ENCODE measurements at places on chromosomes 3 and 15.

GRCh38 chr15:62875626-62876021, 166.9 kb upstream of the TPM1 start:
- no peak for DNase-seq

- DNase-seq = no peak
Measured at GRCh38 chr3:126442856-126443242, 32.8 kb downstream of the ZXDC start.

- no peak for DNase-seq
Measured at GRCh38 chr15:64224511-64224910, 61.7 kb upstream of the PPIB start.

- no peak for DNase-seq
Measured at GRCh38 chr15:42065468-42065867, 28.9 kb downstream of the PLA2G4D start.

- no peak for DNase-seq
Measured at GRCh38 chr3:191220908-191221307, 21.9 kb downstream of the OSTN start.

GRCh38 chr3:122563717-122564025, 429 bp downstream of the PARP9 start:
- peak; percentile 16 for DNase-seq

GRCh38 chr3:40976241-40976640, 223.1 kb upstream of the CTNNB1 start:
- no peak for DNase-seq

DNA sequence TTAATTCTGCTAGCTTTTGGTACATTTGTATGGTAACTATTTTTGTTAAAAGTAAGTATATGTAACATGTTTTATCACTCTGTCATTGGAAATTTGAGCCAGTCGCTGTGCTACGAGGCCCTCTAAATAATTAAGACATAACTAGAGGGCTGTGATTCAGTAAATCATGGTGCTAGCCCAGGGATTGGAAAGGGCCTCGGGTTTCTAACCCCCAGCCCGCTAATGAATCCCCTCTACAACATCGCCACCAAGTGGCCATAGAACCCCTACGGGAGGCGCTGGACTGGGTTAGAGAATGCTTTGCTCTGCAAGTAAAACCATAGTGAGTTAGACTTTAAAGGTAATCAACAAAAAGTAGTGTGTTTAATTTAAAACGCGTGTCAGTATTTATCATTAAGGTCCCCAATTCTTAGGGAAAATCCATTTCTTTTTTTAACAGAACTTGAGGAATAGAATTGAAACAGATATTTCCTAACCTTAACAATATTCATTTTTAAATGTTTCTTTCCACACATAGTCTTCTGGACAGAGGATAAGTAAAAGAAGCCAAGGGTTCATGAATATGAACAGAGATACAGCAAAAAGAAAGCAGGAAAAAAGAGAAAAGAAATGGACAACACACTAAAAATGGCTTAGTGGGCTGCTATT, 744.7 kb downstream of the EPHA3 start:
- no peak for DNase-seq

DNA sequence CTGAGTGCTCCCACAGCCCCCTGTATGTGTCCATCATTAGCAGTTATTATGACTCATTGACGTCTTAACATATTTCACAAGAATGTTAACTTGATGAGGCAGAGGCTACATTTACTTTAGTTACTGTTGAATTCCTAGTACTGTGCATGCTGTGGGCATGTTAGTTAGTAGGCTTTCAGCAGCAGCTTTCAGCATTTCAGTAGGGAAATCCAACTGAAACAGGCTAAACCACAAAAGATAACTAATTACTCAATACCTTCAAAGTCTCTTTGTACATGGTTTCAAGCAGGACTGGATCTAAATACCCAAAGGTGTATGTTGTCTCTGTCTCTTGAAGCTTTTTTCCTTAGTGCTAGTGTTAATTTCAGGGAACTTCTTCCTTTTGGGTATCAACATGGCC, 229.9 kb upstream of the SUCLG2 start:
- no peak for DNase-seq

GRCh38 chr3:110495201-110495927, 576.3 kb upstream of the NECTIN3 start:
- no peak for DNase-seq

DNA sequence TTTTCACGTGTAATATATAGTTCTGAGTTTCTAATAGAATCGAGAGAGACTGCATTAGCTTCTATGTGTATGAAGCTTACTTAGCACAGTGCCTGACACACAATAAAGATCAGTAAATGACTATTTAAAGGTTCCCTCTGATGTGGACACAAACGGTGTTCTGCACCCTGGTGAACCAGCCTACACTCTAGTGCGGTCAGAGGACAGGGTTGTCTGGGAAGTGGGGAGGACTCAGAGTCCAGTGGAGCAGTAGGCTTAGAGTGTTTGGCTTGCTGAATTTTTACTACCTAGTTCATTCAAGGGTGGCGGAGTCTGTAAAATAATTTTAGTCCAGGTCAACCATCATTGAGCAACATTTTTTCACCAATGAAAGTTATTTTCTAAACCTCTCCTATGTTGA, 77.8 kb downstream of the DIPK2A start:
- DNase-seq = no peak

- DNase-seq = peak; percentile 83
Measured at GRCh38 chr3:113695786-113696645, at the start of gene USF3. TSS of gene USF3 (minus strand) at chr3:113696642. CDS start at chr3:113674878, 21,764 bp downstream.

DNA sequence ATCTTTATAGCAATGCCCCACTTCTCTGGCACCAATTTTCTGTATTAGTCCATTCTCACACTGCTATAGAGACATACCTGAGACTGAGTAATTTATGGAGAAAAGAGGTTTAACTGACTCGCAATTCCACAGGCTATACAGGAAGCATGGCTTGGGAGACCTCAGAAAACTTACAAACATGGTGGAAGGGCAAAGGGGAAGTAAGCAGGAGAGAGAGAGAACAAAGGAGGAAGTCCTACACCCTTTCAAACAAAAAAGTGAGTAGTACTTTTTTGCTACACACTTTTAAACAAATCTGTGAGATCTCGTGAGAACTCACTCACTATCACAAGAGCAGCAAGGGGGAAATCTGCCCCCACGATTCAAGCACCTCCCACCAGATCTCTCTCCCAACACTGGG, 67.8 kb upstream of the ZBED2 start:
- no peak for DNase-seq

DNA sequence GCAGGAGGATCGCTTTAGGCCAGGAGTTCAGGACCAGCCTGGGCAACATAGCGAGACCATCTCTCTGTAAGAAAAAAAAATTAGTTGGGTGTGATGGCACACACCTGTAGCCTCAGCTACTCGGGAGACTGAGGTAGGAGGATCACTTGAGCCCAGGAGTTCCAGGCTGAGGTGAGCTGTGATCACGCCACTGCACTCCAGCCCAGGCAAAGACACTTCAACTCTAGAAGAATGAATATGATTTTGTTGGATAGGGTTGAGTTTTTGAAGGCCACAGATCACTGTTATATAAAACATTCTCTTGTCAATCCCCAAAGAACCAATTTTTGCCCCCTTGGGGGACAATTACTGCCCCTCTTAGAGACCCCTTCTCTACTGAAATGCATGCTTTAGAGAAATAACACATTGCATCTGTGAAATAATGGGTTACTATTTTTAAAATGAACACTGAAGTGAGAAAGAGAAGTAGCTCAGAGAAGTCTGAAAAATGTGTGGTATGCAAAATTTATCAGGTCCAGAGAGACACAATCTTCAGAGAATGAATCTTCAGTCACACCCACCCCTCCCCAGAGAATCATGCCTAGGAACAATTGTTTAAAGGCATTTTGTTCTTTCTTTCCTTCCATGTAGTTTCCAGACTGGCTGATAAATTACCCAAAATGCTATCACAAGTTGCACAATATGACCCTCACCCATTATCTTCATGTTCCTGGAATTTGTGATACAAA, 42.7 kb downstream of the METTL6 start:
- no peak for DNase-seq

DNA sequence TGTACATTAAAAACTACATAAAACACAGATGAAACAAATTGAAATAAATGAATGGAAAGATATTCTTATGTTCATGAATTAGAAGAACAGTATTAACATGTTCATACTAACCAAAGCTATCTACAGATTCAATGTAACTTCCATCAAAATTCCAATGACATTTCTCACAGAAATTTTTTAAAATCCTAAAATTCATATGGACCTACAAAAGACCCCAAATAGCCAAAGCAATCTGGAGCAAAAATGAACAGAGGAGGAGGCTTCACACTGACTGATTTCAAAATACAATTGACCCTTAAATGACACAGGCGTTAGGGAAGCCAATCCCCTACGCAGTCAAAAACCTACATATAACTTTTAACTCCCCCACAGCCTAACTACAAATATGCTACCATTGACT, 39.4 kb downstream of the KPNA1 start:
- no peak for DNase-seq

- no peak for DNase-seq
Measured at GRCh38 chr3:136925425-136926190, 32.2 kb upstream of the IL20RB start.

- DNase-seq = no peak
Measured at GRCh38 chr15:66394472-66394871, 7.8 kb downstream of the MAP2K1 start.

DNA sequence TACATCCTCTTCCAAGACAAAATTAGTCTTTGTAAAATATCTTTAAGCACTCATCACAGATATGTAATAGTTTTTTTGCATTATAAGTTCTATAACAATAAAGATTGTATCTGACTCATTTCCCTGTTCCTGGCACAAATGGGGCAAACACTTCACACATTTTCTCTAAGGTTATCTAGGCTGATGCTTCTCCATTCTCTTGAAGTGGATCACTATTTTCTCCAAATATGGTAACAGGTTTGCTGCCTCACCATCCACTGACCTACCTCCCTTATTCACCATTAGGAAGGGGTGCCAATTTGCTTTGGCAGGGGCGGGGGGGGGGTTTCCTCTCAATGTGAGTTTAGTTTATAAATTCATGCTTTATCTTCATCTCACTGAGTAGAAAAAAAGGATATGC, 767.7 kb upstream of the LMCD1 start:
- DNase-seq = no peak

DNA sequence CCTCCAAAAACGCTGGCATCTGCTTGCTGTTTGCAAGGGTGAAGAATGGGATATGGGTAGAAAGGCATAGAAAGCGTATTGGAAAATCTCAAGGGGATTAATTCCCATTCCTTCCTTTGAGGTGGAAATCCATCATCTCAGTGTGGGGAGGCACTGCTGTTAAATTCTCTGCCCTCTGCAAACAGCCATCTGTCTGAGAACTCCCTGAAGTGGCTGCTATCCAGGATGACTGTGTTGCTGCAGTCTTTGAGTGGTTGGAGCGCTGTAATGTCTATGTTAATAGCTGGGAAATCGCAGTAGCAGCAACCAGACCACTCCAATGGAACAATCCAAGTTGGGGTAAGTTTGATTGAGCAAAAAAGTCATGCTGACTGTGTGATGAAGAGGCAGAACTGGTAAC, 625.9 kb downstream of the NLGN1 start:
- no peak for DNase-seq

GRCh38 chr3:168570404-168571155, 474.9 kb upstream of the GOLIM4 start:
- no peak for DNase-seq

DNA sequence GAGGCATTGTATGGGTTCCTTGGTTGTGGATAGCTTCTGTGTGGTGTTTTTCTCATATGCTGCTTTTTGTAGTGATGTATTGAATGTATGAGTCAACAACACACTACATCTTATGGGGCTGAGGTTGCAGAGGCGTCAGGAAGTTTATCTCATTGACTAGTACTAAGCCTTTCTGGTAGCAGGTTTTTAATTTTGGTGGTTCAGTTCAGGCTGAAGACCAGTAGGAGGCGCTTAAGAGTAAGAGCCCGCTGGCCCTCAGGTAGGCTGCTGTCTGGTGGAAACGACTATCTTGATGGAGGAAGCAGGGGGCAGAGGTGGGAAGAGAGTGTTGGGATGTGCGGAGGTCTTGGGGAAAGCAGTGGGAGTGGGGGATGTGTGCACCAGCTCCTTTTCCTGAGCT, 62.4 kb downstream of the RTP4 start:
- no peak for DNase-seq

GRCh38 chr3:11206953-11207352, 52.7 kb downstream of the HRH1 start:
- no peak for DNase-seq

GRCh38 chr3:13455644-13456043, 24.5 kb upstream of the HDAC11 start:
- no peak for DNase-seq

GRCh38 chr3:36777424-36778218, 13.3 kb upstream of the DCLK3 start:
- DNase-seq = no peak

- DNase-seq = no peak
Measured at GRCh38 chr3:14278799-14279625, 100.4 kb downstream of the LSM3 start.

GRCh38 chr15:29822684-29823459, 604 bp upstream of the TJP1 start:
- no peak for DNase-seq

- DNase-seq = no peak
Measured at GRCh38 chr3:76198086-76198485, 412.7 kb upstream of the ZNF717 start.

DNA sequence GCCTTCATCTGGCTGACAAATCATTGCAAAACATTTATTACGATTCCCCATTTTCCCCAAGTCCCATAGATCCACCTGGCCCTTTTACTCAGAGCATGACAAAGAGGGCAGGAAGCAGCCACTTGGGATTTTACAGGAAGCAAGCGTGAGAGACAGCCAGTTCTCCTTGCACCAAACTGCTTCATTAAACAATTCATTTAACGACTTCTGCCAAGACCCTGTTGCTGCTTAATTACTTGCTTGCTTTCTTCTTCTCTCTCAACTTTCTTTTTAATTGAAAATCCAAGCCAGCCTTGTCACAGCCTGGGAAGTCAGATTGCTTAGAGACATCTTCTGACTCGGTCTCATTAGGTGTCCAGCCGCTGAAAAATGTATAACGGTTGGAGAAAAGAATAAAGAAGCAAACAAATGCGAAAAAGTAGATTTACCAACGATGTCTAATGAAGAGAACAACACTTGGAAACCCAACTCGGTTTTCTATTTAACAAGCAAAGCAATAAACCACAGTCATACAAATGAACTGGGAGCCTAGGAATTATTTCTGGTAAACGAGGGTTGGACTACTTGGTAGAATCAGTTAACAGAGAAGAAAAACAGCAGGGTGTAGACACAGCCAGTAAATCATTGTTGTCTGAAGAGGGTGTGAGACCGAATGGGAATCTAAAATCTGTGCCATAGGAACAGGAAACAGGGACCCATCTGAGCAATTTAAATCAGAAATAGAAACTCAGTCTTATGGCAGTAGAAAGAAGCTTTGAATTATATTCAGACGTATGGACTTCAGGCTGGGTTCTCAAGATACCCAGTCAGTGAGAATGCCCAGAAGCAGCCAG, 298.3 kb downstream of the LRRC3B start:
- DNase-seq = no peak

GRCh38 chr3:30924763-30925162, 30.3 kb upstream of the GADL1 start:
- DNase-seq = no peak

Data from activated naive CD4-positive, alpha-beta T cell treated with anti-CD3 and anti-CD28 coated beads, Interleukin-2, amount 50 U/mL, for 16 hours (primary cell).